ENCODE measurements at places on chromosomes 4 and X.

DNA sequence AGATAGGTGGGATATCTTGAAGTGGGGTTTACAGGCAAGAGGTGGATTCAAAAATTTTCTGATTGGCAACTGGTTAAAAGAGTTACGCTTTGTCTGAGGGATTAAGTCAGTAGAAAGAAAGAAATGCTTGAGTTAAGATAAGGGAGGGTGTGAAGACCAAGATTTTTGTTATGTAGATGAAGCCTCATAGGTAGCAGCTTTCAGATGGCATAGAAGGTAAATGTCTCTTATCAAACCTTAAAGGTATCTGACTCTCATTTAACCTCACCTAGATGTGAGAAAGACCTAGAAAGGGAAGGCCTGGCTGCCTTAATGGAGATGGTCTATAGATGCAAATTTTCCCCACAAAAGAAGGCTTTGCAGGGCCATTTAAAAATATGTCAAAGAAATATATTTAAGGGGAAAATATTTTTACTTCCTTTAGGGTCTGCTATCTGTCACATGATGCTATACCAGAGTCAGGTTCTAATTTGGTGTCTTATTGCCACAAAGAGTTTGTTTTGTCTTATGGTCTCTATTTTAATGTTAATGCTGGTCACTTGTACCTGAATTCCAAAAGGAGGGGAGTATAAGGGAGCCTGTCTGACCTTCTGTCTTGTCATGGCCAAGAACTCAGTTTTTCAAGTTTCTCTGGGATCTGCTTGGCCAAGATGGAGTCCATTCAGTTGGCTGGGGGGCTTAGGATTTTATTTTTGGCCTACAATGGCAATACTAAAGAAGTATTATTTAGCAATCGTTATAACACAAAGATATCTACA is 699.1 kb upstream of the AMOT start:
- no peak for DNase-seq

- no peak for DNase-seq
Observed at GRCh38 chr4:24219209-24219608, 329.4 kb upstream of the PPARGC1A start.

GRCh38 chrX:132710656-132711155 is 221.9 kb upstream of the MBNL3 start:
- no peak for DNase-seq

- DNase-seq, result no peak
Observed at GRCh38 chr4:39464886-39465501, 6.1 kb downstream of the LIAS start.

GRCh38 chr4:93092765-93093164 is 735.8 kb upstream of the ATOH1 start:
- no peak for DNase-seq

DNA sequence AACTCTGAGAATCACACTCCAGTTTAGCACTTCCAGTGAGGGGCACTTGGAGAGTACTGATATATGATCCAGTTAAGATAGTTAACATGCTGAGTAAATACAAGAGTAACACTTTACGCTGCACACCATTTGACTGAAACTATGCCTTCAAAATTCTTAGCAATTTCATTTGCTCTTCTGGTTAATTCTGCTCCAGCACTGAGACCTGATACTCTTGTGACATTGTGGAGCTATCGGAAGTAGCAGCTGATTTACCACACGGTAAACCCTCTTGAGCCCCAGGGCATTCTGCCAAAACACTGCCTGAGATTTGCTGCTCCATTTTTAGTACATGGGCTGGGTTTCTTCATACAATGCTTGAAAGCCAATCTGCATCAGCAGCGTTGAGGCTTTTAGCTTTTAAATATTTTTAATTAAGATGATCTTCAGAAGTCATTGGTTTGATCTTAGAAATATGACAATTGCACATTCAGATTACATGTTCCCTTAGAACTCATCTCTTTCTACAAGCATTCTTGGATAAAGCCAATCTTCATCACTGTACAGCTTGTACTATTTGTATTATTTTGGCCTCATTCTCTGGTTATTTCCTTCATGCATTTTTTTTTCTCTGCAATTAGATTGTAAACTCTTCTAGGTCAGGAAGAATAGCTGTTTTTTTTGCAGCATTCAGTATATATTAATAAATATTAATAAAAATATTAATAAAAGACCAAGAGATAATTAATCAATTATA is 67.8 kb upstream of the ETNPPL start:
- DNase-seq, result no peak

GRCh38 chrX:131918839-131919238 is 104.3 kb upstream of the STK26 start:
- DNase-seq, result no peak

GRCh38 chr4:14700544-14700943 is 301.7 kb upstream of the CPEB2 start:
- no peak for DNase-seq

DNA sequence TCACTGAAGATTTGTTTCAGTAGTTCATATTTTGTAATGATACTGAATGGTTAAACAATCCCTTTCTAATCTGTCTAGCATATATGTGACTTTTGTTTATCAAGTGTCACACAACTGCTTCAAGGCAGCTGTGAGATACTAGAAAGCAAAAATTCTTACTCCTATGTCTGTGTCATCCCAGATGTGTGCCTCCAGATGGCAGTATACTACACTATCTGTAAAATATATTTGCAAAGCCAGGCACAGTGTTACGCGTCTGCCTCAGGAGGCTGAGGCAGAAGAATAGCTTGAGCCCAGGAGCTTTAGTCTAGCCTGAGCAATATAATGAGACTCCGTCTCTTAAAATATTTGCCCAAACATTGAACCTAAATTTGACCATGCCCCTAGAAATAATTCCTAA is 4.0 kb downstream of the NUDT10 start:
- DNase-seq, result peak; percentile 17

DNA sequence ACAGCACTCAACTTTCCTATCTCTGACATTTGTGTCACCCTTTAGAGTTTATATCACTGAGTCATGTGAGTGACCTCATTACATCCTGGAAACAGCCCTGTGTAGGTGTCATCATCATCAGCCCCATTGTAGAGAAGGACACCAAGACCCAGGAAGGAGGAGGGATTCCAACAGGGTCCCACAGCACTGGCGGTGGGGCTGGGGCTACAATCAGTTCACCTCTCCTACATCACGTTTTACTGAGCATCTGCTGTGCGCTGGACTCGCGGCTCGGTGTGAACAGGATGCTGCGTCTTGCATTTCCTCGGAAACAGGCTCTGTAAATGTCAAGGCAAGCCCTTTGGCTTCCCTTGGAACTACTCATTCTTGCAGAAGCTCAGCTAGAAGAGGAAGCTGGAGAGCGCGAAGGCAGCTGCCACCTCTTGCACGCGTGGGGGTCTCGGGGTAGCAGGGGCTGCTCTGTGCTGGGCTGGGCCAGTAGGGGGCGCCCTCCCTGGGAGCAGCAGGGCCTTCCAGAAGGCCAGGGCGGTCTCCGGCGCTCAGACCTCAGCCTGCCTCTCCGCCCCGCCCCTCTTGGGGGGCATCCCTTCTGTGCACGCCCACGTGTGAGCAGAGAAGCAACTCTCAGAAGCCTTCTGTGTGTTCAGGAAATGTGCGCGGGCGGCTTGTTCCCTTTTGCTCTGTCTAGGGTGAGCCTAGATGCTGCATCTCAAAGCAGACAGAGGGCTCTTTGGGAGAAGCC is 29.0 kb downstream of the REELD1 start:
- DNase-seq, result peak; percentile 62

DNA sequence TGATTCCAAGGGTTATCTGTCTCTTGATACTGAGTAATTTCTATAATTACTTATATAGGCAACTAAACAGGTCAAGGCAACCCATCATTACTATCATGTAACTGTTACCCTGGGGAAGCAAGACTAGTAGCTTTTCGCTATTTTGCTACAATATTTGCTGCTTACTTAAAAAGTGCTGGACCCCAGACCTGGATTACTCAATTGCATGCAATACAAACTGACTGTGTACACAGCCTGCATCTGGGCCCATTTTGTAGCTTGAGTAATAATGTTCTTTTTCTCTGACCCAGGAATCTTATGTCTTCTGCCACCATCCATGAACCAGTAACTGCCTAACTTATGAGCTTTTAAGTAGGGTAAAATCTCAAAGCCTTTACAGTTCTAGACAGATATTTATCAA is 53.4 kb downstream of the CNOT6L start:
- DNase-seq, result no peak

GRCh38 chr4:140158365-140159030 is 4.5 kb upstream of the MAML3 start:
- no peak for DNase-seq

GRCh38 chr4:182884040-182884439 is 33.1 kb downstream of the DCTD start:
- no peak for DNase-seq

DNA sequence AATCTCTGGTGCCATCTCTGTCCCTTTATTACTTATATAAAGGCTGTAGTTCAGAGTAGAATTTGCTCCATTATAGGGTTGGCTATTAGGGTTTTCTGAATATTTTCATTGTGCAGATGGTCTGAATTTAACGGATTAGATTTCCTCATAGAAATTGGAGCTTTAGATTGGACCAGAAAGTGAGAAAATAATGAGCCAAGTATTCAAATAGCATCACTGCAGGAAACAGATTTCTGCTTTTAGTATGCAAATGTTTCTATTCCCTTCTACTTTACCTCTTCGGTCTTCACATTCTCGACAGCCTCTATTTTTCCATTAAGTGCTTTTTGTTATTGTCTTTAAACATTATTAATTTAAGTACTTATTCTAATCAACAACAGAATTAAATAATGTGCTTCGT is 55.4 kb downstream of the TRIM2 start:
- no peak for DNase-seq

GRCh38 chr4:130424211-130424610 is 1328.3 kb downstream of the C4orf33 start:
- DNase-seq, result no peak

DNA sequence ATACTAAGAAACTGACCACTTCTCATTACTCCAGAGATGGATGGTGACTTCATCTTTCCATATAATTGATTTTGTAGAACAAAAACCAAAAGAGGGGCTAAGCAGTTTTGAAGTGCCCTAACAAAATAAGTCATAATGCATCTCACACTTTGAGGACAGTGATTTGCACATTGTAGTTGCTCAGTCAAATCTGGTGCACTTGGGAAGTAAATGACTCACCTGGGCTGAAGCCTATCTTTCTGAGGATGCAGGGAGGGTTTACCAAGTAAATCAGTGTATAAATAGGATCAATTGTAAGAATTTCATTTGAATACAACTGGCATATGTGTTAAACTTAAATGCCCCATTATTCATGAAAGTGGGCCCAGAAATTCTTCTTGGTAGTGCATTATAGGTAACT is 134.2 kb downstream of the DCLK2 start:
- DNase-seq, result no peak

GRCh38 chr4:1775731-1776500 is 17.2 kb upstream of the FGFR3 start:
- no peak for DNase-seq

- no peak for DNase-seq
Observed at GRCh38 chrX:17291171-17291900, 83.7 kb upstream of the NHS start.

- no peak for DNase-seq
Observed at GRCh38 chr4:52548818-52549570, 110.1 kb downstream of the USP46 start.

DNA sequence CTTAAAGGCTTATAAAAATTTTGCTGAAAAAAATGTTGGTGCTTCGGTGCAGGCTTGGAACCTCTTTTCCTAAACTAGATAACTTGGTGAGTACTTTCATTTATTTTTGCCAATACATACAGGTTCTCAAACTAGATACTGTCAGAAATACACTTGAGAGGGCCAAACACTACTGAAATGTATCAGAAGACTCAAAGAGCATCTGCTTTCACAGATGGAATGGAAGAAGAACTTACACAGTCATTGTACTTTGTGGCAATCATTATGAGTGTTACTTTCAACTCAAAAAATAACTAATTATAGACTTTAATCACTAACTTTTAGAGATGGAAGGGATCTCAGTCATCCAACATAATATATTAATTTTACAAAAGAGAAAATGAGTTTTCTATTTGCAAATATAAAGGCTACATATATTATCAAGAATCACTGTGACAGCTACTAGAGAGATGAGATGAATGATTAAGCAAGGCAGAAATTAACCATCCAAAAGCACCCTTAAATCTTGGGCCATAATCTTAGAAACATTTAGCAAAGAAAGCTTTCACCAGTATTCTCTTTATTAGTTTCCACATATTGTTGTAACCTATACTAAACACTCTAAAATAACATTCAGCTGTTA is 1.0 kb downstream of the ENAM start:
- DNase-seq, result no peak

DNA sequence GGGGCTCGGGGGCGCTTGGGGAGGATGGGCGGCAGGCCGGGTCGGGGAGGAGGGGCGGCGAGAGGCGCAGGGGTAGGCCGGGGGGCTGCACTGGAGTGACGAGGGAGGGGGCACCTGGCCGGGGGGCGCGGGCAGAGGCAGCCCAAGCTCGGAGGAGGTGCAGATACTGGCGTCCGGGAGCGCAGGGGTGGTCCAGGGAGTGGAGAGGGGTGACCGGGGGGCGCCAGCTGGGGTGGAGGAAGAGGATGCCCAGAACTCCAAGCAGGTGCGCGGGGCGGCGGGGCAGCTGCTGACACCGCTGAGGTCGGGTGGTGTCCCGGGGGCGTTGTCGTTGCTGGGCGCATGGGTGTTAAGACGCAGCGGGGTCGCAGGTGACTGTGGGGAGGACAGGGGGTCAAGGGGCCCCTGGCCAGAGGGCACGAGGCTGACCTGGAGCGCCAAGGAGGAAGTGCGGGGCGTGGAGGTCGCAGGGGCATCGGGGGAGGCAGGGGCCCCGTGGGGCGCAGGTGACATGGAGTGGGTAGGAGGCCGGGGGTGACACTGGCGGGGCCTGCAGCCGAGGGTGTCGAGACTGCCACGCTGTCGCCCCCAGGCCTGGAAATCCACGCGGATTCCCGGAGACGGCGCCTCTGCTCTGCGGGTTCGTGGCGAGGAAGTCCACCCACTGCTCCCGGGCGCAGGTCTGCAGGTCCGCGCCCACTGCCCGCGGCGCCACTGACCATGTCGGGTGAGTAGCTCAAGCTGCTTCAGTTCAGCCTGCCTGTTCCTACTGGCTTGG is 928 bp downstream of the GYG2 start:
- DNase-seq, result no peak

GRCh38 chr4:141654098-141654497 is 17.7 kb downstream of the IL15 start:
- DNase-seq, result no peak

DNA sequence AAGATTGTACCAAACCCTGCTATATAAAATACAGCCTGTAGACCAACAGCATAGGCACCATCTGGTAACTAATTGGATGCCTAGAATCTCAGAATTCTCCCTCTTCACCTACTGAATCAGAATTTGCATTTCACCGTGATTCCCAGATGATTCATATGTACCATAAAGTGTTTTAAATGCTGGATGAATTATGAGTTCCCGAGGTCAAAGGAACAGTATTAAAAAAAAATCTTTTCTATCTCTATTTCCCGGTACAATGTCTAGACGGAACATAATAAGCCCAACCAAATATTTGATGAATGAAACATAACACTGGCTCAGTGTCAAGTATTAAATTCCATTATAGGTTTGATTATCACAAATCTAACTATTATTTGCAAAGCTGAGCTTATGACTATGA is 280.0 kb downstream of the ANKRD50 start:
- no peak for DNase-seq

Data from activated naive CD4-positive, alpha-beta T cell treated with anti-CD3 and anti-CD28 coated beads, Interleukin-2, amount 50 U/mL, for 16 hours (primary cell).